HEK293T (cell line): ENCODE measurements at places on chromosomes 13 and 19.
A peak's percentile ranks its signal among the peaks of the same experiment; 100 is the strongest.

GRCh38 chr19:8513036-8513686 is 806 bp downstream of the ZNF414 start:
- peak; percentile 9 for DNase-seq

DNA sequence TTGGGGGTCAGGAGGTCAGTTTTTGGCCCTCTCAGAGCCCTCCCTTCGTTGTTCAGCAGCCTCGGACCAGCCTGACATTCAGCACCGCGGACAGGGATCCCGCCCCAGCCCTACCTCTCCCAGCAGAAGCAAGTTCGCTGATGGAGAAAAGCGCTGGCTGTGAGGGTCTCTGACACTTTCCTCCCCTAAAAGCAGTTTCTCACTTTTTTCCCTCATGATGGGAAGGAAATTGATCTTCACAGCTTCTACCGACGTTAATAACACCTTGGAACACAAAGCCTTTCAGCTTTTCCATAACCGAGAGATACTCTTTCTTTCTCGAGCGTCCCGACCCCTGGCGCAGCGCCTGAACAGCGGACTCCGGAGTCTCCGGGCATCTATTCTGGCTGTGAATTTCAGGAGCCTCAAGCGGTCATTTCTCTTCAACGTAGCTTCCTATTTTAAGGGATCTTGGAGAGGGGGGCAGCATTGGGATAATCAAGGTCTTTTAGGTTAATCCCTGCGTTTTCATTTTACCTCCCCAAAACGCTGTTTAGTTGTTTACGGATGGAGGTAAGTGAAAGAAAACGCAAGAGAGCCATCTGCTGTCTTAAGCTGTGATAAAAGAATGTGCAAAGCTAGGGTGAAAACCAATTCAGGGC is 467.2 kb downstream of the ITGBL1 start:
- no peak for DNase-seq

DNA sequence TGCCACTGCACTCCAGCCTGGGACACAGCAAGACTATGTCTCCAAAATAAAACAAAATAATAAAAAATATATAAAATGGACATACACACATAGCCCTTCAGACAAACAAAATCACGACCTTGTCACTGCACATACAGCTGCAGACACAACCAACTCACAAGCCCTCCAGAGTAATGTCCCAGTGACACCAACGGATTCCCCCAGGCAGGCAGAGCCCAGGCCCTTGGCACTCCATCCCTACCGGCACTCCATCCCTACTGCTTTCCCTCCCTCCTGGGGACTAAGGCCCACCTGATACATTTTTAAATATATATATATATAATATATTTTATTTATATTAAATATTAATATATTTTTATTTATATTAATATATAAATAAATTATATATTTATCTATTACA is 18.5 kb downstream of the ZNF101 start:
- DNase-seq = no peak

DNA sequence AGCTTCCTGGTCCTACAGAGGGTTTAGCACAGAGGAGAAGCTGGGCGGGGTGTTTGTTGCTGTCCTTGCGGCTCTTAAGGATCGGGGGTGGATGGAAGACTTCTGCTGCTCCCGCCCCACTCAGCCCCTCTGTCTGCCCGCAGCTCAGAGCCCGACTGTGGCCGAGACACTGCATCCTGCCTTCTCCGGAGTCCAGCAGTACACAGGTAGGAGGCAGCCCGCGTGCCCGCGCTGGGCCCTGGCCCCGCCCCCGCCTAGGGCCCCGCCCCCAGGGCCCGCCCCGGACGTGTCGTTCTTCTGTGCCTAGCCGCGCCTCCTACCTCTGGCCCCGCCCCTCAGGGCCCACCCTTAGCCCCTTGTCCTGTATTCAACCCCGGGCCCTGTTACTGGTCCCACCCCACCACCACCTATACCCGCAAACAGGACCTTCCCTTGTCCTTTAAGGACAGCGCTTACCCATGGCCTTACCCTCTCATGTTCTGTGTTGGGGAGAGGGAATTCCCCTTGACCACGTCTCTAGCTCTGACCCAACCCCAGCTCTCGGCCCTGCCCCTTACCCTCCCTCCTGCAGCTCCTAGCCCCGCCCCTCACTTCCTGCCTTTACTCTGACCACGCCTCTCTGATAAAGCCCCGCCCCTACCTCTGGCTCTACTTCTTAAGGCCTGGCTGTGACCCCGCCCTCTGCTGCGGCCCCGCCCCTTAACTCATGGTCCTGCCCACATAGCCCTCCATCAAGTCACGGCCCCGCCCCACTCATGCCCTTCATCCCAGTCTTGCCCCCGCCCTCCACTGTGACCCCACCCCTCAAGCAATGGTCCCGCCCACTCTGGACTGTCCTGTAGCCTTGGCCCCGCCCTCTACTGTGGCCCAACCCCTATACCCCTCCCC is 60.5 kb downstream of the CELF5 start:
- peak; percentile 94 for DNase-seq
